ENCODE measurements at places on chromosomes 12 and 14. TPM values are rescaled to one million over a fixed set of nuclear protein-coding genes. Genes with fewer than 3 reads are reported as not detected.

CFAP54 gene
- 4.9 TPM for total RNA-seq

NKX2-1 gene
- total RNA-seq = 0.19 TPM

REM2 gene
- 1.5 TPM for total RNA-seq

CMKLR1 gene
- total RNA-seq = 7.9 TPM

ANO6 gene
- 24.4 TPM for total RNA-seq

OTOGL gene
- total RNA-seq = 3.3 TPM

GDF3 gene
- total RNA-seq = not detected

TMEM52B gene
- 0.69 TPM for total RNA-seq

DHRS2 gene
- 0.49 TPM for total RNA-seq

JAG2 gene
- 26.6 TPM for total RNA-seq

ADAM21 gene
- 0.80 TPM for total RNA-seq

TCL1A gene
- total RNA-seq = not detected

NFKBIA gene
- total RNA-seq = 112 TPM

MMP17 gene
- total RNA-seq = 55.6 TPM

MOK gene
- total RNA-seq = 53.2 TPM

OAS2 gene
- 2.3 TPM for total RNA-seq
